ENCODE measurements at places on chromosomes 16 and 17.

- peak; percentile 84 for DNase-seq
These were observed 1.1 kb upstream of the NXN start for GRCh38 chr17:980406-981291.

DNA sequence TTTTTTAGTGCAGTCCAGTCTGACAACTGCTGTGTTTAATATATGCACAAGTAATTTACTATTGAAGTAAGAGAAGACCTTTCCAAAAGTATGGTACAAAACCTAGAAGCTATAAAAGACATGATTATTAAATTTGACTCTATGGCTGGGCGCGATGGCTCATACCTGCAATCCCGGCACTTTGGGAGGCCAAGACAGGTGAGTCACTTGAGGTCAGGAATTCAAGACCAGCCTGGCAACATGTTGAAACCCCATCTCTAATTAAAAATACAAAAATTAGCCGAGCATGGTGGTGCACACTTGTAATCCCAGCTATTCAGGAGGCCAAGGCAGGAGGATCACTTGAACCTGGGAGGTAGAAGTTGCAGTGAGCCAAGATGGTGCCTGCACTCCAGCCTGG lies 41.4 kb upstream of the VWA3A start:
- no peak for DNase-seq

DNA sequence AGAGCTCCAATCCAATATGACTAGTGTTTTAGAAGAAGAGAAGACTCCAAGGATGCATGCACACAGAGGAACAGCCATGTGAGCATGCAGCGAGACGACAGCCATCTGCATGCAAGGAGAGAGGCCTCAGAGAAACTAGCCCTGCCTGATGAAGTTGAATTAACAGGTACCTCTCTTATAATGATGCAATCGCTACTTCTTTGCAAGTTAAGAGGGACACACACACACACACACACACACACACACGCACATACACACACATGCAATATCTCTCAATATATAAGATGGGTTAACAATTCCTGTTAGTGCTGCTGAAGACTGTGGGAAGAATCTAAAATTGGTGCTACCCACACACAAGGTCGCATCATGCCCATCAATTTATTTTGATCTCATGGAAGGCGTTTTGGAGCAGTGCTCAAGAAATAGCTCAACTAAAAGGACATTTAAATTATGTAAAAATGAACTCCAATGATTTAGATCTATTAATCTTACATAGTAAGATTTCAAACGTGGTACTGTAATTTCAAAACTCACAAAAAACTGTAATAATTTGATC lies 7.0 kb upstream of the GINS3 start:
- DNase-seq = no peak

GRCh38 chr17:2777242-2777867 lies 18.9 kb upstream of the RAP1GAP2 start:
- DNase-seq = no peak

GRCh38 chr16:84183911-84184591 lies 2.8 kb downstream of the TAF1C start:
- peak; percentile 33 for DNase-seq

DNA sequence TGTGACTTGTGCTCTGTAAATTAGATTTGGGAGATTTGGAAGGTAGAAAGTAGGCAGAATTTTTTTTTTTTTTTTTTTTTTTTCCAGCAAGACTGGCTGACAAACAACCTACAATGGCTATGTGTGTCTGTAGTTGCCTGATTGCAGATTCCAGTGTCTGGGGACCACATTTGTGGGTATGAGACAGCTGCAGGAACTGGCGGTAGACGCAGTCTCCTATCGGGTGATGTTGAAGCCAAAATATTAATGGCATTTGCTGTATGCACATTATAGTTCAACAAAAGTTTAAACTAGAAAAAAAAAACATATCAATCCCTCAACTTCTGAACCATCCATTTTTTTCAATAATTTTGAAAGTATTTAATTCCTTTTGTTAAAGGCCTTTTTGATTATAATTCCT lies 665.2 kb downstream of the TOX3 start:
- DNase-seq = no peak

GRCh38 chr17:76442341-76443338 lies 10.3 kb downstream of the UBE2O start:
- DNase-seq = no peak

DNA sequence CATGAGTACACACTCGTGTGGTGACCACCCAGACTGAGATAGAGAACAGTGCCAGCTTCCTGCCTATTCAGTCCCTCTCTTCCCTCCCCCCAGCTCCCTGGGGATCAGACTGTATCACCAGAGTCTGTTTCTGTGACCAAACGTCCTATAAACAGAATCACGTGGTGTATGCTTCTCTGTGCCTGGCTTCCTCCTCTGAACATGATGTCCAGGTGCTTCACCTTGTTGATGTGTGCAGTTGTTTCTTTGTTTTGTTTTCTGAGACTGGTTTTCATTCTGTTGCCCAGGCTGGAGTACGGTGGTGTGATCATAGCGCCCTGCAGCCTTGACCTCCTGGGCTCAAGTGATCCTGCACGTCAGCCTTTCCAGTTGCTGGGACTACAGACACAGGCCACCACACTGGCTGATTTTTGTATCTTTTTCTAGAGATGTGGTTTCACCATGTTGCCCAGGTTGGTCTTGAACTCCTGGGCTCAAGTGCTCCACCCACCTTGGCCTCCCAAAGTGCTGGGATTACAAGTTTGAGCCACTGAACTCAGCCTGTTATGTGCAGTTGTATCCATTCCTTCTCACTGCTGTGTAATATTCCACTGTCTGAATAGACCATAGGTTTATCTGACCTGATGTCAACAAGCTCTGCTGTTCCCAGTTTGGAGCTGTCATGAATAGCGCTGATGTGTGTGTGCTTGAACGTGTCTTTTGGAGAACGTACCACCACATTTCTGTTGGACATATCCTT lies 28.9 kb upstream of the PRM1 start:
- DNase-seq = no peak

DNA sequence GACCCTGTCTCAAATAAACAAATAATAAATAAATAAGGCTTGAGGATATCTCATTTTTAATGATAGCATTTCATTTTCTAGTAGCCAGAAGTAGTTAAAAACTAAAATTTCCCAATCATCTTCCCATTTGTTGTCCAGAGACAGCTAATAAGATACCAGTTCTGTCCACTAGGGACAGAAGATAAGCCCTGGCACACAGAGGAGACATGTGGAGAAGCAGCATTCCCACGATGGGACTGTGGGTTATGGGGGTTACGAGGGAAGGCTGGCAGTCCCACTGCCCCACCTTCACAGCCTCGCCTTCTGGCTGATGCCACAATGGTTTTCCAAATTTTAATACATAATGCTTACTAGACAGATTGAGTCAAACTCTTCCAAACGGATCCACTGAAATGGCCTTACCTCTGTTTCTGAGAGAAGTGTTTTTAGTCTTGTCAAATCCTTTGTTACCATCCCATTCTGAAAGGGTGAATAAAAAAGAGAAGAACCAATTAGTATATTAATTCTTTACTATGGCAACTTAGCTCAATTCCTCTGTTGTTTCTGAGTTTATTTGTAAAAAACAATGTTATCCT lies 44.2 kb downstream of the HELZ start:
- DNase-seq = no peak

DNA sequence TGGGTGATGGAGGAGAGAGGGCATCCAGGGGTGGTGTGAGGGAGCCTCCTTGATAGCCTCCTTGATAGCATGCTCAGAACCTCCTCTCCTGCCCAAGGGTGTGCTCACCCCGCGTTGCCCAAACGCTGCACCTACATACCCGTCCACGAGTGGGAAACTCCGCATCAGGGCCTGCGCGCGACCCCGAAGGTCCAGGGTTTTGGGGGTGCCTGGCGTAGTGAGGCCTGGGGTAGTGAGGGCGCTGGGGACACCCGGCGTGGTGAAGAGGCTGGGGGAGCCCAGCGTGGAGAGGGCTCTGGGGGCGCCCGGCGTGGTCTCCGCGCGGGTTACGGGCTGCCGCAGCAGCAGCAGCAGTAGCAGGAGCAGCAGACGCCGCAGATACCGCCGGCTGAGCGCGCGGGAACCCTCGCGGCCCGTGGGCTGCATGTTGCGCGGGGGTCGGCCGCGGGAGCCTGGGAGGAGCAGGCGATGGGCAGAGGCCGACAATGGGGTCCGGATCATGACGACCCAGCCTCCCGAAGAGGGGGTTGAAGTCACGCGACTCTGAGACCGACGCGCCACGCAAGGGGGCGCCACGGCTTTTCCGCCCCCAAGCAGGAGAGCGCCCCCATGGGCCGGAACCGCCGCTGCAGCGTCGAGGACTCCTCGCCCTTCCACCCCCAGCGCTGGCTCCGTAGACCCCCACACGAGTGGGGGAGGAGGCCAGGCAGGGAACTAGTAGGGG lies at the start of gene DPEP3:
Gene DPEP3 (minus strand): TSS at position 545 of the 724 bp plus-strand sequence. CDS start 119 bp downstream, at position 426.
- DNase-seq = no peak

DNA sequence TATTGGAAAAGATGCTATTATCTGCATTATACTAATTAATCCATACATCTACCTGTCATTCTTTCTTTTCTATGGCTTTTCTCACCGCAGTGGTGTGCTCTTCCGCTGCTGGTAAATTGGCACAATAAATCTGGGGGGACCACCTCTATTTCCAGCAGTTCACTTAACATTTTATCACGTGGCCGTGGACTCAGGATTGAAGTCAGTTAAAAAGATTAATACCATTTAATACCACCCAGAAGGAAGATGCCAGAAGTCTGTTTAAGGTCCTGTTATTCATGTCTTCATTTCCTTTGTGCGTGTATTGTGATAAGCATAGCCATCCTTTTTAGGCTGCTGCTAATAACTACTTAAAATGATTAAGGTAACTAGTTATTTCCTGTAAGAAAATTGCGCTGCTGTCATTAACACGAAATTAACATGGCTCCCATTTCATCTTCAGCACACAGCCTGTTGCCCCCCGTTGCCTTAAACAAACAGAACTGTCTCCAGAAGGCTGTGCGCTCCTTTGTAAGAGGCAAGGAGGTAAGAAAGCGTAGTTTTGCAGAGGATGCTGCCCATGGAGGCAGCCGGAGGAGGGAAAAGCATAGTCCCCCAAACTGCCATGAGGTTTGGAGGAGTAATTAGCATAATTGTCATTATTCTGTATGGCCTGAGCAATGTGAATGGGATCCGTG lies 414.4 kb downstream of the UTP18 start:
- no peak for DNase-seq

DNA sequence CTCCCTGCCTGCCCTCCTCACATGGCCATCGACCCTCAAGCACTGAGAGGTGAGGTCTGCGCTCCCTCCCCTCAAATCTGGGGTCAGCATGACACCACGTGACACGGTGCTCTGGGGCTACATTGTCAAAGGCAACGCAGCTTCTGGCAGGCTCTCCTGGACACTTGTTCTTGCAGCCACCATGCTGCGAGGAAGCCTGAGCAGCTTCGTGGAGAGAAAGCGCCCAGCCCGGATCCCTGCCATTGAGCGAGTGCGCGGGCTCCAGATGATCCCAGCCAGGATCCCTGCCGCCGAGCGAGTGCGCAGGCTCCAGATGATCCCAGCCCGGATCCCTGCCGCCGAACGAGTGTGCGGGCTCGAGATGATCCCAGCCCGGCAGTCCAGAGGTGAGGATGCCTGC lies 70.9 kb upstream of the METRNL start:
- no peak for DNase-seq

- DNase-seq = no peak
These were observed 43.6 kb upstream of the CACNG5 start for GRCh38 chr17:66791347-66791746.

DNA sequence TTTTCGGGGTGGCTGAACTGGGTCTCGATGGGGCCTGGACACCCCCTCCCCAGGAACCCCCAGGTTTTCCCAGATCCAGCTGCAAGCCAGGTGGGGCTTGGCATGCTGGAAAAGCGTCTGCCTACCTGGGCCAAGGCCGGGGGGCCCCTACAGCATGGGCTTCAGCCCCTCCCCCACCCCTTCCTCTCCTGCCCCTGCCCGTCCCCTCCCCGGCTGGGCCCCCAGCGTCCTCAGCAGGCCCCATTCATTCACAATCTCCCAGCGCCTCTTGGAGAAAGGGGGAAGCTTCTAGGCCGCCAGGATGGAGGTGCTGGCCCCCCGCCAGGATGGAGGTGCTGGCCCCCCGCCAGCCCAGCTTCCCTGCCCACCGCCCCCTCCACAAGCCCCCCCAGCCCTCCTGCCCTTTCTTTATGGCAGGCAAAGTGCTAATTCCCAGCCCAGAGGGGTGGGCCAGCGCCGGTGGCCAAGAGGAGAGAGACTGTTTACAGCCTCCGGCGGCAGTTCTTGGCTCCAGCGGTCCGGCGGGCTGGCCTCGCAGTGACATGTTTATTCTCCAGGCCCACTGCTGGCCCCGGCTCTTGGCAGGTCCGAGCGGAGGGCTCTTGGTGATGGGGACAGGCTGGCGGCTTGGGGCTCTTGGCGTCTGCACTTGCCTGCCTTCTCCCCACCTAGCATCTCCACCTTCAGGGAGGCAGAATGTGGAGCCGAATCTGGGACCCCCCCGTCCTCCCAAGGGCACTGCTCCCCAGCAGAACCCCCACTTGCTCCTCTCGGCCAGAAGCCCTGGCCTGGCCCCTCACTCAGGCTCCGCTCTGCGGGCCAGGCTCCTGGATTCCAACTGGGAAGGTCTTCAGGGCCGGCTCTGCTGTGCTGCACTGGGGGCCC lies 94.4 kb upstream of the CIBAR2 start:
- DNase-seq = no peak

- DNase-seq = no peak
These were observed 92.4 kb upstream of the HS3ST2 start for GRCh38 chr16:22721511-22722100.

- no peak for DNase-seq
These were observed 14.2 kb upstream of the KREMEN2 start for GRCh38 chr16:2949705-2950352.

DNA sequence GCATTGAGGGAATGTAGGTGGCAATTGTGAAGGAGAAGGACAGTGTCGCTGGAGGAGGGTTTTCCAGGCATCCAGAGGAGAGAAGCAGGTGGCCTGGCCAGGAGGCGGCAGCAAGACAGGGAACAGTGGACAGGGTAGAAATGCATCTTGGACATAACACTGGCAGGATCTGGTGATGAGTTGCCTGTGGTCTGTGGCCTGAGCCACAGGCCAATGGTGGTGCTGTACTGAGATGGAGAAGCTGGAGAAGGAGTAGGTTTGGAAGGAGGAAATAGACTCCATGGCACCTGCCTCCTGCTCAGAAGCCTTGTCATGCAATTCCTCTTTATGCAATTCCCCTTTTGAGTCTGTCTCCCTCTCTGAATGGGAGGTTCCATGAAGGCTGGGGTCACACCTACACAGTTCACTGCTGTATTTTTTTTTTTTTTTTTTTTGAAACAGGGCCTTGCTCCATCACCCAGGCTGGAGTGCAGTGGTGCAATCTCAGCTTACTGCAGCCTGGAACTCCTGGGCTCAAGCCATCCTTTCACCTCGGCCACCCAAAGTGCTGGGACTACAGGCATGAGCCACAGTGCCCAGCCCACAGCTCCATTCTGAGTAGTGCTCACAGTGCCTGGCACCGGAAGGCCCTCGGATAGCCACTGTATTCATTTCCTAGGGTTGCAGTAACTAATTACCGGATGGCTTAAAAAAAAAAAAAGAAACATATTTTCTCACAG lies 13.5 kb upstream of the CACNG4 start:
- DNase-seq = no peak
